Smooth muscle cell of the brain vasculature (primary cell): ENCODE measurements at places on chromosomes 7 and 10.

- DNase-seq: no peak
Measured at GRCh38 chr7:39678930-39679709, 55.7 kb downstream of the RALA start.

- DNase-seq: no peak
Measured at GRCh38 chr7:35348611-35349400, 94.9 kb upstream of the TBX20 start.

- no peak for DNase-seq
Measured at GRCh38 chr10:61612009-61612408, 50.7 kb upstream of the CABCOCO1 start.

GRCh38 chr10:5360318-5360915 is 4.3 kb upstream of the UCN3 start:
- DNase-seq: no peak

DNA sequence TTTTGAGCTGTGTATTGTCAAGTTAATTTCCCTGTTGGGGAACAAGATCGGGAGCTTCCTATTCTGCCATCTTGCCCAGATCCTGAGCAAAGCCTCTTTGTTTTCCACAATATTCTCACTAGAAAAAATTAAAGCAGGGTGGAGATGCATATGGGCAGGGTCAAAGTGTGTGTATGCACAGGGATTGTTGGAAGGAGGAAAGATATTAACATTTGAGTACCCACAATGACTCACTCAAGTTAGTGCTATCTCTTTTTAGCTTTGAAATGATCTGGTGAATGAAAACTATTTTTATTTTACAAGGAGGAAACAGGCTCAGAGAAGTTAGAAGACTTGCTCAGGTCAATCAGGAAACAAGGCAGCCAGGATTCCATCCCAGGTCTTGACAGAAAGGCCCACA is 6.7 kb upstream of the BTBD16 start:
- no peak for DNase-seq

- no peak for DNase-seq
Measured at GRCh38 chr7:64602518-64602917, 39.6 kb upstream of the ZNF680 start.

DNA sequence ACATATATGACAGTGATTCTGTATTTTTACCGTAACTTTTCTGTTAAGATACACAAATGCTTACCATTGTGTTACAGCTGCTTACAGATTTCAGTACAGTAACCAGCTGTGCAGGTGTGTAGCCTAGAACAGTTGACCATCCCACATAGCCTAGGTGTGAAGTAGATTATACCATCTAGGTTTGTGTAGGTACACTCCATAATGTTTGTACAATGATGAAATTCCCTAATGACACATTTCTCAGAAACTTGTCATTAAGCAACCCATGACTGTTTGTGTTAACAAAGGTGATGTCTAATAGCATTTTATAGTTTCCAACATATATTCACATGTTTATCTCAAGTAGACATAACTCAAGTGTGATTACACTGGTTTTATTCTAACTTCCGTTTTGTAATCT is 218.5 kb downstream of the PLXDC2 start:
- DNase-seq: no peak

GRCh38 chr7:43625453-43625852 is 42.5 kb downstream of the STK17A start:
- DNase-seq: no peak

GRCh38 chr7:113246738-113247137 is 128.4 kb upstream of the SMIM30 start:
- no peak for DNase-seq

DNA sequence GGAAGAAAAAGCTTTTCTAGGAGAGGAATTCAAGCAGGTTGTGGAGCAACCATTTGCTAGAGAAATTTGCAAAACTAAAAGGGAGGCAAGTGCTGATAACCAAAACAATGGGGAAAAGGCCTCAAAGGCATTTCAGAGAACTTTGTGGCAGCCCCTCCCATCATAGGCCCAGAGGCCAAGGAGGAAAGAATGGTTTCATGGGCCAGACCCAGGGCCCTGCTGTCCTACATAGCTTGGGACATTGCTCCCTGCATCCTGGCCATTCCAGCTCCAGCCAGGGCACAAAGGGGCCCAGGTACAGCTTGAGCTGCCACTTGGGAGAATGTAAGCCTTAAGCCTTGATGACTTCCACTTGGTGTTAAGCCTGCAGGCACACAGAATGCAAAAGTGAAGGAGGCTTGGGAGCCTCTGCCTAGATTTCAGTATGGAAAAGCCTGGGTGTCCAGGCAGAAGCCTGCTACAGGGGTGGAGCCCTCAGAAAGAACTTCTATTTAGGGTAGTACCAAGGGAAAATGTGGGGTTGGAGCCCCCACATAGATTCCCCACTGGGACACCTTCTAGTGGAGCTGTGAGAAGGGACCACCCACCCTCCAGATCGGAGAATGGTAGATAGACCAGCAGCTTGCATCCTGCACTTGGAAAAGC is 91.2 kb downstream of the RALA start:
- DNase-seq: no peak

GRCh38 chr10:5343561-5343960 is 21.2 kb upstream of the UCN3 start:
- DNase-seq: no peak
